ENCODE measurements at places on chromosomes 6 and 20.
A peak's percentile ranks its signal among the peaks of the same experiment; 100 is the strongest.

- no peak for DNase-seq
Observed at GRCh38 chr6:155077784-155078183, 82.7 kb downstream of the TIAM2 start.

DNA sequence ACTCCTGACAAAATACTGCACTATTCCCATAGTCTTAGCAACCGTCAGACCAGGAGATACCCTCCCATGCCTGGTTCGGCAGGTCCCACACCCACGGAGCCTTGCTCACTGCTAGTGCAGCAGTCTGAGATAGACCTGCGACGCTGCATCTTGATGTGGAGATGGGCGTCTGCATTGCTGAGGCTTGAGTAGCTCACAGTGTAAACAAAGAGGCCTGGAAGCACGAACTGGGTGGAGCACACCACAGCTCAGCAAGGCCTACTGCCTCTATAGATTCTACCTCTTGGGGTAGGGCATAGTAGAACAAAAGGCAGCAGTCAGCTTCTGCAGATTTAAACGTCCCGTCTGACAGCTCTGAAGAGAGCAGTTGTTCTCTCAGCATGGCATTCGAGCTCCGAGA is 25.4 kb downstream of the TMEM244 start:
- DNase-seq: no peak

GRCh38 chr6:16369140-16369745 is 130.9 kb downstream of the GMPR start:
- DNase-seq: no peak

DNA sequence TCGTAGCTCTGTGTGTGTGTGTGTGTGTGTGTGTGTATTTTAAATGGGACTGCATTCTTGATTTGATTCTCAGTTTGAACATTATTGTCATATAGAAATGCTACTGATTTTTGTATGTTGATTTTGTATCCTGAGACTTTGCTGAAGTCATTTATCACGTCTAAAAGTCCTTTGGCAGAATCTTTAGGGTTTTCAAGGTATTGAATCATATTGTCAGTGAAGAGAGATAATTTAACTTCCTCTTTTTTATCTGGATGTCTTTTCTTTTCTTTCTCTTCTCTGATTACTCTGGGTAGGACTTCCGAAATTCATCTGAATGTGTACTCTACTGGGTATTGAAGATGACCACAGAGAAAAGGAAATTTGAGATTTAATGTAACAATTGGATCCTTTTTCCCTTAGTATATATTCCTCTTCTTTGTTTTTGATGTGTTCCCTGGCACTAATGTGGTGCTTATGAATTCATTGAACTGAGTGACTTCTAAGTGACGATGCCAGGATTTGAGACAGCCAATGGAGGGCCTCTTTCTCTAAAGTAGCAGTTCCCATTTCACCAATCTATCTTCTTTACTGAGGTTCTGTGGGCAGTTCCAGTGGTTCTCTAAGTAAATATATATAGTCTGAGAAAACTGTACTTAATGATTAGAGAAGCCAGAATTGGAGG is 47.6 kb downstream of the TNFAIP3 start:
- no peak for DNase-seq

DNA sequence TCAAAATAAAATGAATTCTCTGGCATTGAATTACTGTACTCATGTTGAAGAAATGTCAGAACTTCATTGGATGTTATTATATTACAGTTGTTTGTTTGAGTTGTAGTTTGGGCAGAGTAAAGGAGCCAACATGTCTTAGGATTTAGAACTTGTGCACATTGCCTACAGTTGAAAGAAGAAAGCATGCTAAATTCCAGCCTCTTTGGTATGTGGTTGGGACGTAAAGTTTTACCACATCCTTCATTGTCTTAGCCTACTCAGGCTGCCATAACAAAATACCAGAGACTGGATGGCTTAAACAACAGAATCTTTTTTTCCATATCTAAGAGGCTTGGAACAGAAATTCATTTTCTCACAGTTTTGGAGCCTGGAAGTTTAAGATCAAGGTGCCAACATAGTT is 42.4 kb downstream of the HFE start:
- no peak for DNase-seq

GRCh38 chr6:162704001-162704400 is 23.6 kb downstream of the PRKN start:
- no peak for DNase-seq

GRCh38 chr6:68040312-68040778 is 594.7 kb upstream of the ADGRB3 start:
- DNase-seq: no peak

DNA sequence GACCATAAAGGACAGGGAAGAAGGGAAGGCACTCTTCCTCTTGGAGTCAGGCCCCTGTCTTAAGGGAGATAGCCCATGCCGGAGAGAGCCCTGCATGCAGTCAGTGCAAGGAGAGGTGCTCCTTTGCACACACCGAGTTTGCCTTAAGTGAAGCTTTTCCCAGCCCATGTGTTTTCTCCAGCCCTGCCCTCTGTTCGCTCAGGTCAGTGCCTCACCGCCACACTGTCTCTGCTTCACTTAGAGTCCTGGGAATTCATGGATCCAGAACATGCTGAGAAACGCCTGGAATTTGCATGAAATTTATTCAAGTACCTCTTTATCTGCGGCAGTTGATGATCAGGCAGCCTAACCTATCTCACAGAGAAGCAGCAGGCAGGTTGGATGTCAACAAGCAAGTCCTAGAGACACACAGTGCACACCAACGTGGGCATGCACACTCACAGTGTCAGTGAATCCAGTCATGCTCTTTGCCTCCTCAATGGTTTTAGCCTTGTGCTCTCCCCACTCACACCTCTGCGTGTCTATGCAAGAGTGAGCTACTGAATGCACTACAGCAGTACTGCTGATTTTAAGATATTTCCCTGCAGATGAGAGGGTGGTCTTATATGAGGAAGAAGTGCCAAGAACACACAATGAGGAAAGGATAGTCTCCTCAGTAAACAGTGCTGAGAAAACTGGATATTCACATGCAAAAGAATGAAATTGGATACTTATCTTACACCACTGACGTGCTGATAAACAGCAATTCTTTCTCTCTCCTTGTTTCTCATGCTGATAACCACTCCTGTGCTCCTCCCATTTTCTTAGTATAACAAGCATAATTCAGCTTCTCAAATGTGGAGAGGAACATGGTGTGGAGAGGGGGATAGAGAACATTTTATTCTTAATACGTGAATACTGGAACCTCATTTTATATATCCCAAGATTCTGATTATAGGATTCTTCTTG is 295.1 kb upstream of the CDYL start:
- DNase-seq: no peak

DNA sequence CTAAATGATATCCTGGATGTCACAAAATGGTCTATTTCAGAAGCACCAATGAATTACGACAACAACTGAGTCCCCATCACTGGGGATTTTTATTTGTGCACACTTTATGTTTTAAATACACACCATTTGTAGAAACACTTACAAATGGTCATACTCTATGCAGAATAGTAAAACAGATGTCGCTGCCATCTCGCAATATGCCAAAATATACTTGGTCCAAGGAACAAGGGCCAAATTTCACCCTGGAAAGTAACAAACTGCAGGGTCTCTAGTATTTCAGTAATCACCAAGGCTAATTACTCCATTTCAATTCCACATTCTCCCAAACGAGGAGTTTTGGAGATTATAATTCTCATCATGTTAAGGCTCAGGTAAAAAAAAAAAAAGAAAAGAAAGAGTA is 215.2 kb downstream of the LMBRD1 start:
- no peak for DNase-seq

- no peak for DNase-seq
Observed at GRCh38 chr6:159038914-159039884, 5.6 kb downstream of the TAGAP start.

DNA sequence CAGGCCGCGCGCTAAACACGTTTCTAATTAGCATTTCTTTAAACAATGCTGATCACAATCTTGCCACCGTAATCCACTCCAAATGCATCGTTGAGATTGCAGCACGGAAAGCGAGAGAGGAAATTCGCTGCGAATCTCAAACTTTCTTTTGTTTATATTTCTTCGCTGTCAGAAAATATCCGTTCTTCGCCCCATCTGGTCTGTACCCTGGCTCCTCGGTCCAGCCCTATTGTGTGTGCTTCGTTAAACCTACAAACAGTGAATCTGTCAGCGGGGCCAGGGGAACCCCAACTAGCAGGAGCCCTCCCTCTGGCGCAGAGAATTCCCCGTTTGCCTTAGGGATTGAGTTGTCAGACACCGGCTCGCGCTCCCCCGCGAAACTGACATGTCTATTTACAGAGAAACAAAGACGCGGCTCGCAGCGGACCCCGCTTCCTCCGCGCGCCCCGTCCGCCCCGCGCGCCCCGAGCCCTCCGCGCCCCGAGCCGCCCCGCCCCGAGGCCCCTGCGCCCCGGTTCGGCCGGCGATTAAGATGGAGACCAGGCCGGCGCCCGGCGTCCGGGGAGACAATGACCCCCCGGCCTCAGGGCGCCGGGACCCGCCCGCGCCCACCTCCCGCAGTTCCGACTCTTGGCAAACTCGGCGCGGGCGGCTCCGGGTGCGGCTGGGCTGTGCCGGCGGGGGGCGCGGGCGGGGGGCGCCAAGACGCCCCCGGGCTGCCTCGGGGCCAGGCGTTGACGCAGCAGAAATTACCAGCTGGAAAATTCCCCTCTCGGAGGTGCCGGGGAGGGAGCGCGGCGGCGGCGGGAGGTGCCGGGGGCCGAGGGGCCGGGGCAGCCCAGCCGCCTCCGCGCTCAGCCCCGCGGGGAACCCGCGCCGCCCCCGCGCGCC is 874 bp downstream of the ZBTB46 start:
- DNase-seq: no peak

GRCh38 chr6:52157301-52157941 is 28.8 kb upstream of the IL17A start:
- DNase-seq: peak; percentile 46

GRCh38 chr6:48150701-48151100 is 39.7 kb upstream of the PTCHD4 start:
- DNase-seq: no peak

DNA sequence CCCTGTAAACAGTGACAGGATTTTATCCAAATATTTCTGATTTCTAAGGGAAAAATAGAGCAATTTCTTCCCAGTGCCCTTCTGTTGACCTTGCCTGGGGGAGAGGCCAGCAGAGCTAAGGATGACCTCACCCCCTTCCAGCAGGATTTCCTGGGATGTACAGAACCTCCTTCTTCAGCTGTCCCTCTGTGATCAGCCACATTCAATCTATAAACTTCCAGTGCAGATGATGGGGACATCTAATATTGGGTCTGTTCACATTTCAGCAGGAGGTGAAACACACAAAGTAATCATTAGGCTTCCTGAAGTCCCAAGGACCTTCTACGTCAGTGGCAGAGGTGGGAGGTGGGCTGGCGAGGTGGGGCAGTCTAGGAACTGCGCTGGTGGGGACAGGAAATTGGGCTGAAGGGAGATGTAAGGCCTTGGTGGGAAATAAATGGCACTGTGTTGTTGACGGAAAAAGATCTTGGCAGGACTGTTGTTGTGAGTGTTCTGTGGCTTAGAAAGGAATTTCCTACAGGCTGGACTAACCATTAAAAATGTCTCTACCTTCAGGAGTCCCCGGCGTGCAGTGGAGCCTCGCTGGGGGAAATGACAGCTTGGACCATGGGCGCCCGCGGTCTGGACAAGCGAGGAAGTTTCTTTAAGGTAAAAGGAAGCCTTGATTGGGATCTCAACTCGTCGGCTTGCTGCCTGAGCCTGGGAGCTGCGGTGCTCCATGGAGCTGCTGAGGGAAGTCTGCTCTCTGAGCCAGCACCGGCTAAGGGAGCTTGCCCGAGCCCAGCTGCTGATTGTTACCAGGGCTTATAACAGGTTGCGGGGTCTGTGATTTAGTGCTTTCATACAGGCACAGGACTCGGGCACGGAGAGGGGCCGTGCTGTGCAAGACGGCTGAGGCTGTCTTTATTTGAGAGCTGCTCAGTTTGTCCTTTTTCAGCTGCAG is 127.9 kb upstream of the NAA20 start:
- no peak for DNase-seq

DNA sequence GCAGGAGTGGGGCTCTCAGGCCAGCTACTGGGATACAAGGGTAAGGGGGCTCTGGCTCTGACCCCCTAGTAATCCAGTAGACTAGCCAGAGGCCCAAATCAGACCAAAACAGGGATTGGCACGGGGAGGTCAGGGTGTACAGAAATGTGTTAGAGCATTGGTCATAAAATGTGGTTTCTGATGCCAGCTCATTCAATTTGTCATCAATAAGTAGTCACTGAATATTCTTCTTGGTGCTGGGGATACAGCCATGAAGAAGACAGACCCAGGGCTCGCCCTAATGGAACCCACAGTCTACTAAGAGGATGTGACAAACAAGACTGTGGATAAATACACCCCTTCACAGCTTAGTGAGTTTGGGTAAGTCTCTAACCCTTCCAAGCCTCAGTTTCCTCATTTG is 11.1 kb downstream of the MAP1LC3A start:
- DNase-seq: no peak

- DNase-seq: no peak
Observed at GRCh38 chr6:548091-548490, 108.8 kb downstream of the HUS1B start.

DNA sequence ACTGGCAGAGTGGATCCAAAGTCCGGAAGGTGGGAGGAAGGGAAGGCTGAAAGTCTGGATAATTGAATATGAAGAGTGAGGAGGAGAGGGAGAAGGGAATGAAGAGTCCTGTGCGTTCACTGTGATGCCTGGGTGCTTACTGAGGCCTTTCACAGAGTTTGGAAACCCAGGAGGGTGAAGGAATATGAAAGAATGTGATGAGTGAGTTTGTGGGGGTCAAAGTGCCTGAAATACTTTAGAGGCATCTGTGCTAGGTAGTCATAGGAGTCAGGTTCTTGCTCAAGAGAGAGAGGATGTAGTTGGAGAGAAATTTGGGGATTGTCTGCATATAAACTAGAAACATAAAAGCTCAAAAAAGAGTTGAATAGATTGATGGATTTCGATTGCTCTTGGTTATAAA is 20.7 kb downstream of the NKX2-4 start:
- no peak for DNase-seq

- no peak for DNase-seq
Observed at GRCh38 chr6:20498041-20498385, 36.2 kb upstream of the CDKAL1 start.

DNA sequence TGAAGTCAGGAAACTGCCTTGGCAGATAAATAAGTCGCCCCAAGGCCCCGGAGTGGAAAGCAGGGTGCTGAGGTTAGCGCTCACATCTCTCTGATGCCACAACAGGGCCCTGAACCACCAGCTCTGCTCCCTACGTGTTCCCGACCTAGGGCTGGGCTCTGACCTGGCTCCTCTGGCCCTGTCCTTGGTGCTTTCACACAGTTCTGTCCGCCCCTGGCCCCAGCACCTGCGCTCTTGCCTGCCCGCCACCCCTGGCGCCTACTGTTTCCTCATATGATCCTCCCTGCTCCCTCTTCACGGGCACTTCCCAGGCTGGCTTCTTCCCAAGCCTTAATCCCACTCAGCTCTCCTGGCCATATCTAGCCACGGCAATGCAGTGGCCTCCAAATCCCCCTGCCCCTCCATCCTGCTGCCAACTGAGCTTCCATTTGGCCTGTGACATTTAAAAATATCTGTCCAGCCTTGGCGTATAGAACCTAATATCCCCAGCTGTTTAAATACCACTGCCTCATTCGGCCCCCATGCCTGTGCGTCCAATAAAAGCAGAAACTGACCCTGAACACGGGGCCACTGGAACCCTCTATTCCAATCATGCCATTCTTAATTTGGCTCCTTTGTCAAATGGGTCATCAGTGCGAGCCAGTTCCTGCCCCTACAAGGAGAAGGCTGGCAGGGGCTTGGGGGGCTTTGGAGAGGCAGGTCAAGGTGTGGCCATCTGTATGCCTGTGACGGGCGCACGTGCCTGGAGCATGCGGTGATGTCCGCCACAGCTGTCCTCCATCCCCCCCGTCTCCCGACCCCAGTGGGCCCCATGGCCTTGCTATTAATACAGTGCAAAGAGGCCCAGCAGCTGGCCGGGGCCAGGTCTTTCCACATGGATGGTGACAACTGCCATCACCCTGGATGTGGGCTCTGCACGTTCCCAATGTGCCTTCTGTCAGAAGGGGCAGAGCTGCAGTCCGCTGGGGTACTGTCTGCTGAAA is 27.7 kb downstream of the GNAS-AS1 start:
- DNase-seq: no peak

Measured in stimulated activated CD4-positive, alpha-beta T cell treated with anti-CD3 and anti-CD28 coated beads, TNF-alpha, amount 100 ng/mL, for 24 hours (primary cell).